ENCODE measurements at places on chromosomes 3 and 15.

DNA sequence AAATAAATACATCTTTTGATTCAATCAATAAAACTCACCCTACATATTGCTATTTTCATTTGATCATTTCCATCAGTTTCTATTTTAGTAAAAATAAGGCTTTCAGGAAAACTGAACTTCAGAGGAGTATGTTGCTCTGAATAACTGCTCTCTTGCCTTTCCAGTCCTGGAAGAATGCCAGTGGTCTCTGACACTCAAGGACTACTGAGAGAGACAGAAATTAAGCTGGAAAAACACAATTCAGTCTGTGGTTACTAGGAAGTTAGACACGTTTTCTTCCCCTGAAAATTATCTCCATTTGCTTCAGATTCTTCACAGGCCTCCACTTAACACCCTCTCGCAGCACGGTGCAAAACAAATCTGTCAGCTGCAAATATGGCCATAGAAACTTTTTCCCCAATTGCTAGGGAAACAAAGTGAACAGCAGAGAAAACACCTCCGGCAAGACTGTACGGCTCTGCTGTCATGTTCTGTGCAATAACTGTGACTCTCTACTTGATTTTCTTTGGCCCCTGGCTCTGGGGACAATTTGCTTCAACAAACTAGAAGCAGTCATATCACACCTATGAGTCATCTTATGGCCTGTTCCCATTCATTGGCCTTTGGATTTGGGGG is 353.0 kb downstream of the MAGI1 start:
- no peak for DNase-seq

DNA sequence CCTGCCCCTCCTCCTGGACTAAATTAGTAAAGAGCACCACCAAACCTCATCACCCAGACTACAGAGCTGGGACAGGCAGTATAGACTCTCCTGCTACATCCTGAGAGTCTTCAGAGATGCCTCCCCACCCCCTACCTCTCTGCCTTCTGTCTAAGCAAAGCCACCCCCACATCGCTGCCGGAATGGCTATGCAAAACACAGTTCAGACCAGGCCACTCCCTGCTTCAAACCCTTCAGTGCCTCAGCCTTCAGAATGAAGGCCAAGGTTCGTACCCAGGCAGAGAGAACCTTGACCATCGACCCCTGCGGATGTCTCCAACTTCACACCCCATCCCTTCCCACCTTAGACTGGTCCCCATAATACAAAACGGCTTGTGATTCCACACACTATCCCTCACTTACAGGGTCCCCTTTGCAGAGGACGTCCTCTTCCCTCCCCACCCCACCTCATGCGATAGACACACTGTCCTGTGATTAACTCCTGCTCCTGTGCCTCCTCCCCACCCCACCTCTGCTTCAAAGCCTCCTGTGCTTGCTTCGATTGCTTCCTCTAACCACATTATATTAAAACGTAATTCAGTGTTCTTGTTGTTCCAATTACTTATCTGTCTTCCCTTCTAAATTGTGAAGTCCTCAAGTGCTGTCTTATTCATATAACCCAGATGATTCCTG is 175.3 kb downstream of the UACA start:
- no peak for DNase-seq

DNA sequence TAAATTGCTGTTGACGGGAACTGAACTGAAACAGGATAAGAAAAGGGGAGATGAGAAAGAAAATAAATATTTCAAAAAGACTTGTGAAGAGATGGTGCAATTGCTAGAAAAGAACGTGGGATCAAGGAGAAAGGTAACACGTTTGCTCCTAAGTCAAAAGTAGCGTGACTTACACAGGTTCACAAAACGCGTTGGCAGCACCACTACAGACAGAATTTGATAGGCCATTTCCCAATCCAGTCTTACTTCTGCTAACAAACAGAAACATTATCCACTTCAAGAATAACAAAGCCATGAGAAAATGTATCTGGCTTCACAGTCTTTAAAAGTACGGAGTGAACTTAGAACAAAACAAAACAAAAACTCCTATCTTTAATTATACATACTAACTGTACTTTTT is 75.5 kb downstream of the DPH6 start:
- DNase-seq, result no peak

- DNase-seq, result no peak
Observed at GRCh38 chr15:25176616-25176923, 221.8 kb downstream of the SNRPN start.

DNA sequence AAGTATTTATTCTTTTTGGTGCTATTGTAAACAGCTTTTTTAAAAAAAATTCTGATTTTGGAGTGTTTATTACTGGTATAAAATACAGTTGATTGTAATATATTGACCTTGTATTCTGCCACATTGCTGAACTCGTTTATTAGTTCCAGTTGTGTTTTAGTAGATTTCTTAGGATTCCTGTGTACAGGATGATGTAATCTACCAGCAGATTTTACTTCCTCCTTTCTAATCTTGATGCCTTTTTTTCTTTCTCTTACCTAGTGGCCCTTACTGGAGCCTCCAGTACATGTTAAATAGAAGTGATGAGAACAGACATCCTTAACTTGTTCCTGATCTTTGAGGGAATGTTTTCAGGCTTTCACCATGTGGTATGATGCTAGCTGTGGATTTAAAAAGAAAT is 70.4 kb upstream of the KY start:
- DNase-seq, result peak; percentile 8

DNA sequence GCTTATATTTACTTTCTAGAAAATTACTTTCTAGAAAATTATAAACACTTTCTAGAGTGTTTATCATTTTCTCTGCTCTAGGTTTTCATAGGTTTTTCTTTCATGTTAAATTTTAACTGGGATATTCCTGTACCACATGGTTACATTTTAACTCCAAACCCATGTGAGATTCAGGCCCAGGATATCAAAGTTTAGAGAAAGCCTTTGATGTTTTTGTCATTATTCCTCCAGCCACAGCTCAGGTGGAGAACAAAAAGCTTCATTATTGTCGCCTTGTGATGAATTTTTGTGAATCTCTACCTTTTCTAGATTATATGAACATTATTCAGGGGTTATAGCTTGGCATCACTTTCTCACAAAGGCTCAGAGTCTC is 816.0 kb downstream of the SQOR start:
- DNase-seq, result no peak

DNA sequence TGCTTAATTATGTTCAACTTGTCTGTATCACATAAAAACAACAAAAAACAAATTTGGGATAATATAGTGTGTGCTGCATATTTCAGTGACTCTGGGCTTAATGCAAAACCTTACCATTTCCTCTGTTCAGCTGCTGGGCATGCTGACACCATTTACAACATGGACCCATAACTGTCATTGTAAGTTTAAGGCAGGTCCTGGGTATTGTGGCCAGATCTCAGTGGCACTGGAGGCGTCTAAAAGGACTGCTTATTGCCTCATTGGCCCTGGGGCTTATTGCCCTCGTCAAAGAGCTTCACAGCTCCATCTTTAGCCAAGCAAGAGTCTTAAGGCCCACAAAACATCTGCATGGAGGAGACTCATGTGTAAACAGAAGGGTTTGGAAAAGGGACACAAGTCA is 390.2 kb downstream of the NR2F2 start:
- DNase-seq, result no peak

GRCh38 chr3:36557021-36557707 is 176.9 kb downstream of the STAC start:
- DNase-seq, result peak; percentile 69

DNA sequence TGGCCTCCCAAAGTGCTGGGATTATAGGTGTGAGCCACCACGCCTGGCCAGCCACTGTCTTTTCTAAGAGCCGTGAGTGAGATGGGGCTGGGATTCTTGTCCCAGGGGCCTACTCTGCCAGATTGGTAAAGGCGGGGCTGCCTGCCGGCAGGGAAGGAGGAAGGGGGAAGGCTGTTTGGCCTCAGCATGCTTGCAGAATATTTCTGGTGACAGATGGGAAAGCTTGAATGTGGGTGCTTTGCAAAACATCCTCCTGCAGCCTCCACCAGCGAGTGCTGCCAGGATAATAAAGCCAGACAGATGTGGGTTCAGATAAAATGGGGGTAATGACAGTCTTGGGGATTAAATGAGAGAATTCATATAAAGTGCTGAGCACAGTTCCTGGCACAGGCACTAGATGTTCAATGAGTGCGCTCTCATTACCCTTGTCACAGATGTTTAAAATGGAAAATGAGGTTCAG is 19.8 kb upstream of the ACOX2 start:
- no peak for DNase-seq

DNA sequence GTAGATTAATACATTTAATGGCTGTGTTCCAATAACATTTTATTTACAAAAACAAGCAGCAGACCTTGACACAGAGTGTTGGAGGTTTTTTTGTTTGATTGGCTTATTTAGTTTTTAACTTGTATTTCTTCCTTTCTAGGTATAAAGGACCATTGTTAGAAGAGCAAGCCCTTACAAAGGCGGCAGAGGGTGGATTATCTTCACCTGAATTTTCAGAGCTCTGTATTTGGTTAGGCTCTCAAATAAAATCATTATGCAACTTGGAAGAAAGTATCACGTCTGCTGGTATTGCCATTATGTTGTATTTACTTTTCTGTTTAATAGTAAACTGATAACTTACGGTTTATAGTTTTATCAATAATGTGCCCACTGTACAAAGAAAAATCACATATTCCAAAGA is 10.0 kb downstream of the FAM98B start:
- DNase-seq, result no peak

DNA sequence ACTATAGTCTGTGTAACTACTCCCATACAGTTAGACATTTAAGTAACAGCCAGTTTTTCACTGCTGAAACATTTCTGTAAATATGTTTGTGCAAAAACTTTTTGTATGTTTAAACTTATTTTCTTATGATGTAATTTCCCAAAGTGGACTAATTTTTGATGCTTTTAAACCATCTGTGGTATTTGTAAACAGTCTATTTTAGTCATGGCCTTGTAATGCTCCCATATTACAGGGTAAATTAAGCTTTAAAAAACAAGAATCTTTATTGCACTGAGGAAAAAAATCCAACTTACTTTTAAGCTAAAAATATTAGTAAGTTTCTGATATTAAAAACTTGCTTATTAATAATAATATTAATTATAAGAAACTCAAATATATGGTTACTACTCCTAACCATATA is 13.5 kb downstream of the CCDC14 start:
- no peak for DNase-seq

DNA sequence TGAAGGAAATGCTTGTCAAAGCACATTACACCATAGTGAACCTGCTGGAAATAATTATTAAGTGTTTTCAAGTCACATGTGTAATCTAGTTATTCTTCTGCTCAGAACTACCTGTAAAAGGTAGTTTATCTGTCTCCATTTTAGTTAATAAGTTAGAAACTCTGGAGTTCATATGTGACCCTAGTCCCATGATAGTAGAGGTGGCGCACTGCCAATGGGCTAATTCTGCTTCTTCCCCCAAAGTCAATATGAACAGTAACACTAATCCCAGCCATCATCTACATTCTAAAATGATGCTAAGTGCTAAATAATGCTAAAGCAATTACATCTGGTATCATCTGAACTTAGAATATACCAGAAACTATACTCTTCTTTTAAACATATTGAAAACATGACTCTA is 361.0 kb upstream of the NECTIN3 start:
- DNase-seq, result no peak

- peak; percentile 40 for DNase-seq
Observed at GRCh38 chr3:107796791-107797190, 274.0 kb downstream of the BBX start.

DNA sequence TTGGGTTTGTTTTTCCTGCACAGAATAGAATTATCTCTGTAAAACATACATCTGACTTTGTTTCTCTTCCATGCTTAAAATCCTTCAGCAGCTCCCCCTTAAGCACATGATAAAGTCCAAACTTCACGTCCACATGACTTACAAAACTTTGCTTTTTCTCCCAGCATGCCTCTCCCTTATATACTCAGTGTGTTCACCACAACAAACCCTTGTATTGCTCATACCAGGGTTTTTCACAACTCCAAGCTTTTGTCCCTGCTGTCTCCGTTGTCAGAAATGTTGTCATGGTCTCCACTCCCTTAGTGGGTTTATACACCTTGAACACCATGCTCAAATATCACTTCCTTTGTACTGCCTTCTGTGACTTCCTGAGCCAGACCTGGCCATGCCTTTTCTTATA is 91.1 kb upstream of the MITF start:
- DNase-seq, result peak; percentile 9

GRCh38 chr15:99412082-99412481 is 153.7 kb upstream of the MEF2A start:
- no peak for DNase-seq

GRCh38 chr3:72033666-72034428 is 248.9 kb upstream of the PROK2 start:
- no peak for DNase-seq

DNA sequence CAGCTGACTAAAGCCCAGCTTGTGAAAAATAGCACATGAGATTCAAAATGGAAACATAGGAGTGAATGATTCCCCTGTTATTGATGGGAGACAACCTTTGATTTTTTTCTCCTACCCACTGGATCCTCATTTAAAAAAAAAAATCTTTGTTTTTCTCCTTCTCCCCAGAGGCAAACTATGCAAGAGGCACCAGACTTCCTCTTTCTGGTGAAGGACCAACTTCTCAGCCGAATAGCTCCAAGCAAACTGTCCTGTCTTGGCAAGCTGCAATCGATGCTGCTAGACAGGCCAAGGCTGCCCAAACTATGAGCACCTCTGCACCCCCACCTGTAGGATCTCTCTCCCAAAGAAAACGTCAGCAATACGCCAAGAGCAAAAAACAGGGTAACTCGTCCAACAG is 2.6 kb downstream of the CACNA1D start:
- no peak for DNase-seq

DNA sequence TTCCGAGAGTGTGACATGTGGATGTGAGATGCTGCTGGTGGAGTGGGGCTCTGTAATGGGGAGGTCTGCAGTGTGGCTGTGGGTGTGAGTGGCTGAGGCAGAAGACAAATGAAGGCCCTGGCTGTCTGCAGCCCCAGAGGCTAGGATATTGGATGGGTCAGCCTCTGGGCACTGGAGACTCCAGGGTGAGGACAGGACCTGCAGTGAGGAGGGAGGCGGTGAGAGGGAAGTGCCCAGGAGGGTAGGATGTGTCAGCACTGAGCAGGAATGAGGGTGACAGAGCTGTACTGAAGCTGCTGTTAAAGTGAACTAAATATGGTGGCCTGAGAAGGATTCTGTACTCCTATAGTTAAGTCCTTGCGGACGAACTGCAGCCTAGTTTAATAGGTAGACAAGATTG is 27.3 kb upstream of the PXYLP1 start:
- no peak for DNase-seq

DNA sequence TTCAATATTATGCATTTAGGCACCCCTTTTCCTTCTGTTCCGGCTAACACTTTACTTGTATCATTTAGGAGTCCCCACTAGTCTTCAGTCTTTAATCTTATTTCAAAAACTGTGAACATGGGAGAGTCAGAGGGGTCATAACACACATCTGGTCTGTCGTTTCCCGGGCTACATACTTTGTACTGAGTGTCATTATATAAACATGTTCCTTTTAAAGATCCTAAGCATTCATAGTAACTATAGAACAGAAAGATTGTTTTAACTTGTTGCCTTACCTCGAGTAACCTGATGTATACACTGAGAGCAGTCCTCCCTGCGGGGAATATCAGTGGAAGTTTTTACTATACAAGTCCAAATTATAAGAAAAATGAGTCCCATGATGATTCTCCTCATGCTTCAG is 78.2 kb upstream of the VEPH1 start:
- no peak for DNase-seq

GRCh38 chr15:60569596-60569995 is 90.7 kb upstream of the ICE2 start:
- no peak for DNase-seq

GRCh38 chr15:52283281-52283680 is 12.3 kb downstream of the MYO5C start:
- DNase-seq, result no peak

- DNase-seq, result no peak
Observed at GRCh38 chr3:111861391-111861790, 2.3 kb downstream of the PHLDB2 start.

- peak; percentile 1 for DNase-seq
Observed at GRCh38 chr3:46187341-46187700, 20.8 kb downstream of the CCR1 start.
